Jurkat, Clone E6-1 (cell line): ENCODE measurements at places on chromosomes 12 and 14.
A peak's percentile ranks its signal among the peaks of the same experiment; 100 is the strongest.

DNA sequence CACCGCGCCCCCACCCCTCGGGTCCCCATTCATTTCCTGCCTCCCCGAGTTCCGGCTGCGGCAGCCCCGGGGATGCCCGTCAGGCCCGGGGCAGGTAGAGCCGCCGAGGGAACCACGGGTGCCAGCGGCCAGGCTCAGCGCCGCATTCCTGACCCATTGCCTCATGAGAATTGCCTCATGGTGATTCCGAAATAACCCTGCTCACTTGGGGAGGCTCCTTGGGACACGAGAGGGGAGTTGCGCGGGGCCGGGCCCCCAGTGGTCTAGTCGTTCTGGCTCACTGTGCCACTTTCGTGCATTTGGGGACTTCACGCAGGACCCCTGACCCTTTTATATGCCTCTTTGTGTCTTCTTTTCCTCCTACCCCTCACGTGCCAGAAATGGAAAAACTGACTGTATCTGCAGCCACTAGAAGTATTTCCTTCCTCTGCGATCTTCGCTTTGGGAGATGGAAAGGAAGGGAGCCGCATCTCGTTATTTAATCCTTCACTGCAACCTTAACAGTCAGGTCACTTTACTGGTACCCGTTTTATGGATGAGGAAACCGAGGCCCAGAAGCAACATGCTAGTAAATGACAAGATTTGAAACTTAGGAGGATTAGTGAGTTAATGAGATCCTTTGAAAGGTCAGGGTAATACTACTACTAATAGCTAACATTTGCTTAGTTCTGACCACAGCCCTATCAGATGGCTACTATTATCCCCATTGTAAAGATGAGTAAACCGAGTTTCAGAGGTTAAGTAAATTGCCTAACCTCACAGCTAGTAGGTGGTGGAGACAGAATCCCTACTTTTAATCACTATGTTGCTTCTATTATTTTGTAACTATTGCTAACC is 768 bp downstream of the PTPN11 start:
- DNase-seq: no peak

DNA sequence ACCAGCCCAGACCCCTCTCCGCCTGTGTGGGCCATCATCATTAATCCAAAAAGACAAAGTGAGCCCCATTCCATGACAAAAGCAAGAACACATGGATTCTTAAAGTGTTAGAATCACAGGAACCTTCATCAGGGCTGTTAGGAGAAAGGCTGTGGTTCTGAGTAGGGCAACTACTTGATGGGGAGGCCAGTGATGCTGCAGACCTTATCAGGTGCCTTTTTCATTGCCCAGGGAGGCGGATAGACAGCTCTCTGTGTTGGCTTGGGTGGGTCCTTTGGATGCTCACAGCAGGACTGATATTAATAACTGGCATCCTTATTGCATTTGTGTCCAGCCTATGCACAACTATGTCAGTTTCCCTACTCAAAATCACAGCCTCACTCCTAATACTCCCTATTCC is 2.3 kb downstream of the HEBP1 start:
- DNase-seq: no peak

GRCh38 chr12:116513944-116514343 is 45.2 kb upstream of the MAP1LC3B2 start:
- DNase-seq: no peak

- no peak for DNase-seq
Measured at GRCh38 chr12:6222078-6222654, 22.0 kb downstream of the CD9 start.

DNA sequence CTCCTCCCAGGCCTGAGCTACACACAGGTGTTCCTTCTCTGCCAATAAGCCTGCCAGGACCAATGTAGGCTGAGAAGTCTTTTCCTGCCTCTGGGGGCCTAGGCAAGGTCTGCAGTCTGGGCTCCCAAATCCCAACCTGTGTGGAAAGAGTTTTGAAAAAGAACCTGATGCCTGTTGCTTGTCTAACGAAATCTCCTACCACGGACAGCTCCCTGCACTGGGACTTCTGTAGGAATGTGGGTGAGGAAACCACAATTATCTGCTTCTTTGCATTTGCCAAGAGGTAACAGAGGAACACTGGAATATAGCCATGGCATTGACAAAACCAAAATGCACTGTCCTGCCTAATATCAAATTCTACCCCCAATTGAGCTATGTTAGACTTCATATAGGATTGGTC is 877.0 kb upstream of the TMEM132C start:
- no peak for DNase-seq

DNA sequence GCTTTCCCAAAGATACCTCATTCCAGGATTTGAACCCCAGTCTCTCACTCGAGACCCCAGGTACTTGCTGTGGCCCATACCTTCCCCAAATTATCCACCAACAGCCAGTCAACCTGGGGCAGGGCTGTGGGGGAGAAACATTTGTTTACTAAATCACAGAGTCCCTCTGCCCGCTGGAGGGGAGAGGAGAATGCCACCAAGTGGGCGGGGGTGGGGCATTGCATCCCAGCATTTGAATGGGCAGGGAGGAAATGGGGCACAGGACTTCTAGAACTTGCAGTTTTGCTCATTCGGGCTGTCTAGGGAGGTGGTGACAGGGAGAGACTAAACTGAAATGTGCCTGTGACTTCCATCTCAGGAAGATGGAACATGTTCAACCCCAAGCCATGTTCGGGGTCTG is 10.9 kb upstream of the SERPINA9 start:
- no peak for DNase-seq

GRCh38 chr14:70907996-70908934 is 1.0 kb downstream of the PCNX1 start:
- DNase-seq: no peak

- DNase-seq: no peak
Measured at GRCh38 chr12:95083938-95084337, 10.5 kb upstream of the NR2C1 start.

DNA sequence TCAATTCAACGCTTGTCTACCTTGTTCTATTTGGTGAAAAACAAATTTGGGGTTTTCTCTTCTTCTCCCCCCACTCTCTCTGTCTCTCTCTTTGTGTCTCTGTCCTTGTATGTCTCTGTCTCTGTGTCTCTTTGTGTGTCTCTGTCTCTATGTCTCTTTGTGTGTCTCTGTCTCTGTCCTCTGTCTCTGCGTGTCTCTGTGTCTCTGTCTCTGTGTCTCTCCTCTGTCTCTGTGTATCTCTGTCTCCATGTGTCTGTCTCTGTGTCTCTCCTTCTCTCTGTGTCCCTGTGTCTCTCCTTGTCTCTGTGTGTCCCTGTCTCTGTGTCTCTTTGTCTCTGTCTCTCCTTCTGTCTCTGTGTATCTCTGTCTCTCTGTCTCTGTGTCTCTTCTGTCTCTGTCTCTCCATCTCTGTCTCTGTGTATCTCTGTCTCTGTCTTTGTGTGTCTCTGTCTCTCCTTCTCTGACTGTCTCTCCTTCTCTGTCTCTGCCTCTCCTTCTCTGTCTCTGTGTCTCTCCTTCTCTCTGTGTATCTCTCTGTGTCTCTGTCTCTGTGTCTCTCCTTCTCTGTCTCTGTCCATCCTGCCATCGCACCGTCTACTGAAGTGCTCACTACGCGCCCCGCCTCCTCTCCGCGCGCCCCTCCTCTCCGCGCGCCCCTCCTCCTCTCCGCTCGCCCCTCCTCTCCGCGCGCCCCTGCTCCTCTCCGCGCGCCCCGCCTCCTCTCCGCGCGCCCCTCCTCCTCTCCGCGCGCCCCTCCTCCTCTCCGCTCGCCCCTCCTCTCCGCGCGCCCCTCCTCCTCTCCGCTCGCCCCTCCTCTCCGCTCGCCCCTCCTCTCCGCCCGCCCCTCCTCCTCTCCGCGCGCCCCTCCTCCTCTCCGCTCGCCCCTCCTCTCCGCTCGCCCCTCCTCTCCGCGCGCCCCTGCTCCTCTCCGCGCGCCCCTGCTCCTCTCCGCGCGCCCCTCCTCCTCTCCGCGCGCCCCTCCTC is 12.8 kb downstream of the LRCOL1 start:
- DNase-seq: peak; percentile 27

- no peak for DNase-seq
Measured at GRCh38 chr14:30541318-30541717, 17.6 kb upstream of the G2E3 start.

- peak; percentile 61 for DNase-seq
Measured at GRCh38 chr12:7806863-7807487, 17.8 kb downstream of the NANOG start.

DNA sequence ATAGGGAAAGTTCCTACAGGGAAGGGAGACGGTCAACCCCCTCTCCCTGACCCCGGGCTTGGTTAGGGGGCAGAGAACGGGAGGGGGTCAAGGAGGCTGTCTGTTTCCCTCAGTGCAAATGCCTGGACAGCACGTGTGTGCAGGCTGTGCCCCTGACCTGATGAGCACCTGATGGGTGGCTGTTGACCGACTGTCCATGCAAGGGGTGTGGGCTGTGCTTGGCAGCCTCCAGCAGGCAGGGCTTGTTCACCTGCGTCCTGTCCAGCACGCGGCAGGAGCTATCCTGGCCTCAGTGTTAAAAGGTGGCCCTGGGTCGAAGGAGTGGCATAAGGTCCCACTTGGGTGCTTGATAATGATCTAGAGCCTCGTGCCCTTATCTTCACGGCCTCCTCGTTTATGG is 221.0 kb downstream of the CACNA1C start:
- no peak for DNase-seq

DNA sequence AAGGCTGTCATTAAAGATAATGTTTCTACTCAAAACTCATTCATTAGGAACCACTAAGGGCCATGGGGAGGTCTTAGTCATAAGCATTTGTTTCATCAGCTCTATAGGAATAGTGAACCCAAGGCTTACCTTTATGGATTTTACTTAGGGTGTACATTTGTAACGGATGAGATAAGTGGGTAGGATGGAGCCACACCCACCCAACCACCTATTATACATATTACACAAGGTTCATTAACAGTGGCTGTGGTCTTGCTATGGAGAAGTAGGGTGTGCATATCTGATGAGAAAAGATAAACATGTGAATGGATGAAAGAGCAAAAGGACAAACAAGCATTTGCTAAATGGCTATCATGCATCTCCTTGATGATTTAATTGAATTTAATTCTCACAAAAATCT is 39.6 kb upstream of the ITPR2 start:
- peak; percentile 51 for DNase-seq

DNA sequence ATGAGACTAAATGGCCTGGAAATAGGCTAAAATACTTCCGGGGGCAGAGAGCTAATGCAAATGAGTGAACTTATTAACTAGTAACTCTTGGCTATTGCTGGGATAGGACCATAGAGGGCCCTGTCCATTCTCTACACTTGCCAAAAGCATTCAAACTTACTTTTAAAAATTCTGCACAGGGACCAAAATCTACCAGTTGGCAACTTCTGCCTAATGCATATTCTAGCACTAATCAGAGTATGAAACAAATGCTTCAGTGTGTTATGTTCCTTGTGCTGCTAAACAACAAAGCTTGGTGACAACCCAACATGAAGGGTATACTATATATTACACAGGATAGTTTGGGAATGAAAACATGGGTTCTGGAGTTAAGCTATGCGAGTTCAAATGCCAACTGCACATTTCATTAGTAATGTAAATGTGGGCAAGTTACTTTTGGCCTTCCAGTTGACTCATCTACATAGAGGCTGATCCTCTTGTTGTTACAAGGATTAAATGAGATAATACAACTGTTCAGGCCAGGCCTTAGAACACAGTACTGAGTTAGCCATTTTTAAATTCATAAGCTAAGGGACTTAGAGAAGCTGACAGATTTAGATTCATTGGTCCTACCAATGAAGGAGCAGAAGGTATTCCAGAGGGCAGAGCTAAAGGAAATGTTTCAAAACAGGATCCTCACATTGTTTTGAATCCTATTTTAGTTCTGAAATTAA is 32.4 kb downstream of the HIGD1C start:
- no peak for DNase-seq

- no peak for DNase-seq
Measured at GRCh38 chr14:55699131-55700057, 119.4 kb downstream of the KTN1 start.

DNA sequence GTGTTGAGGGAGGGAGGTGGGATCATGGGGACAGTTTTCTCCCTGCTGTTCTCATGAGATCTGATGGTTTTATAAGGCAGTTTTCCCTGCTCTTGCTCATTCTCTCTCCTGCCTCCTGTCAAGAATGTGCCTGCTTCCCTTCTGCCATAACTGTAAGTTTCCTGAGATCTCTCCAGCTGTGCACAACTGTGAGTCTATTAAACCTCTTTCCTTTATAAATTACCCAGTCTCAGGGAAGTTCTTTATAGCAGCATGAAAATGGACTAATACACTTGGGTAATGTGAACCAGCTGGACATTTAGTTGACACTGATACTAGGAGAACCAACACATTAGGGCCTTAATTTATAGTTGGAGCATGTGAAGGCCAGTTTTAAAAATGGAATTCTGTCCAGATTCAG is 12.4 kb upstream of the CCDC91 start:
- DNase-seq: no peak

DNA sequence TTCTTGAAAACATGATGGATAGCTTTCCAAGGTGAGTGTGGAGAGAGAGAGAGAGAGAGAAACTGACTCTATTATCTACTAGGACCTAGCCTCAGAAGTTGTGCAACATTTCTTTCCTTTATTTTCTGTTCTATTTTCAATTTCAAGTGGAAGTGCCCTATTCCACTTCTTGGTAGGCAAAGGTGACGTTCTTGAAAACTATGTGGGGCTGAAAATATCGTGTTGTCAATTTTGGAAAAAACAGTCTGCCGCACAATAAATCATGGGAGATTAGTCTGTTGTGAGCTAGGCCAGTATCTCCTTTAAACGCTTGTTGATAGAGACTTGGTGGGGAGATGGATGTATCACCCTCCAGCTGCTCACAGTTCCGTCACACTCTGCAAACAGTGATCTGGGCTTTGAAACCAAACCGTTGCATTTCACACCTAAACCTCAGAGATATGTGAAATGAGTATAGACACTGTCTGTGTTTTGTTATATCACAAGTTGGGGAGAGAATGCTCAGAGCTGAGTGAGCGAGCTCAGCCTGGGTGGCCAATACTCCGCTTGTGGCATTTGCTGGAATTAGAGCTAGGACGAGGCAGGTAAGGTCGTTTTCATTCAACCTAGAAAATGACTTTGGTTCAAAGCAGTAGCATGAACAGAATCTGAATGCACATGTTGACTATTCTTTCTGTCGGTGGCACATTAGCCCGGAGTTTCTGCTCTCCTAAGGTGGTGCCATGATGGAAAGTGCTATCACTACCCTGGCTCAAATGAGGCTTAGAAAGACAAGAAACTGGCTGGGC is 75.1 kb upstream of the ST8SIA1 start:
- no peak for DNase-seq

DNA sequence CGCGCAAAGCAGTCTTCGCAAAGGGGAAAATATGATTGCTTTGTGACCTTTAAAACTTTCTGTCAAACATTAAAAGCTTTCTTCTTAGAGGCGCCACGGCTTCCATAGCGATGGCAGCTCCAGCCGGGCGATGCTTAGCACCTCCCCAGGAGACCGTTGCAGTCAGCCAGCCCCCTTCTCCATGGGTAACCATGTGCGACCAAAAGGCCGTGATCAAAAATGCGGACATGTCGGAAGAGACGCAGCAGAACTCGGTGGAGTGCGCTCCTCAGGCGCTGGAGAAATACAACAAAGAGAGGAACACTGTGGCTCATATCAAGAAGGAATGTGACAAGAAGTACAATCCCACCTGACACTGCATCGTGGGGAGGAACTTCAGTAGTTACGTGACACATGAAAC is 12.7 kb upstream of the STON2 start:
- DNase-seq: no peak
